Endothelial cell (in vitro differentiated cells): ENCODE measurements at places on chromosomes 4 and X.

GRCh38 chrX:18871970-18872369 lies 111.9 kb downstream of the PHKA2 start:
- DNase-seq: no peak

DNA sequence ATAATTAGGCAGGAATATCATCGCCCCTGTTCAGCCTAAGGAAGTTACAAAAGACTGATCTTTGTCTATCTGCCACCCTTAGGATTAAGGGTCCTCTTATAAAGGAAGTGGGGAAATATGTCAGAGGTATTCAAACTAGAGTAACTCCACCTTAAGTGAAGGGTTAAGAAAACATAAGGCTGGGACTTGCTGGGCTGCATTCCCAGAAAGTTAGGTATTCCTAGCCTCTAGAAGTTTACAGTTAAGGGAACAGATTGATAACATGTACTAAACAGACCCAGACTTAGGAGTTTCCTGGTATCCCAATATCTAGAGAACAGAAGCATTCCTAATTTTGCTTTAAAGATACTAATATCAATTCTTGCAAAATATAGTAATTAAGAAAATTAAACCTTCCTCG lies 6.0 kb downstream of the CXCL2 start:
- no peak for DNase-seq

GRCh38 chrX:108699368-108699767 lies 37.0 kb downstream of the IRS4 start:
- DNase-seq: no peak

DNA sequence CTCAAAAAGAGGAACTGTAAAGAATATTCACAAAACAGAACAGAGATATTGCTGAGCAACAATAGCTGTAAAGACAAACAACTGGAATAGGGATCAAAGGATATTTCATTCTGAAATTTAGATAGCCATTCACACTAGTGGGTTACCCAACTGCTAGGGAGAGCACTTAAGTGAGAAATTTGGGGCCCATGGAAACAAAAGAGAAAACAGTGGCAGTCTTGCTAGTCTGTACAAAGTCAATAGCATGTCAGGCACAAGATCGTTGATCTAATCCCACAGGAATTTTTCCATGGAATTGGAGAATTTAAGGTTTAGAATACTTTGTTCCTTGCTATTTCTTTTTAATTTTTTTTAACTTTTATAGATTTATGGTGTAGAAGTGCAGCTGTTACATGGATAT lies 467.0 kb downstream of the PCDH18 start:
- DNase-seq: no peak

GRCh38 chr4:23500894-23501449 lies 388.9 kb downstream of the PPARGC1A start:
- no peak for DNase-seq

DNA sequence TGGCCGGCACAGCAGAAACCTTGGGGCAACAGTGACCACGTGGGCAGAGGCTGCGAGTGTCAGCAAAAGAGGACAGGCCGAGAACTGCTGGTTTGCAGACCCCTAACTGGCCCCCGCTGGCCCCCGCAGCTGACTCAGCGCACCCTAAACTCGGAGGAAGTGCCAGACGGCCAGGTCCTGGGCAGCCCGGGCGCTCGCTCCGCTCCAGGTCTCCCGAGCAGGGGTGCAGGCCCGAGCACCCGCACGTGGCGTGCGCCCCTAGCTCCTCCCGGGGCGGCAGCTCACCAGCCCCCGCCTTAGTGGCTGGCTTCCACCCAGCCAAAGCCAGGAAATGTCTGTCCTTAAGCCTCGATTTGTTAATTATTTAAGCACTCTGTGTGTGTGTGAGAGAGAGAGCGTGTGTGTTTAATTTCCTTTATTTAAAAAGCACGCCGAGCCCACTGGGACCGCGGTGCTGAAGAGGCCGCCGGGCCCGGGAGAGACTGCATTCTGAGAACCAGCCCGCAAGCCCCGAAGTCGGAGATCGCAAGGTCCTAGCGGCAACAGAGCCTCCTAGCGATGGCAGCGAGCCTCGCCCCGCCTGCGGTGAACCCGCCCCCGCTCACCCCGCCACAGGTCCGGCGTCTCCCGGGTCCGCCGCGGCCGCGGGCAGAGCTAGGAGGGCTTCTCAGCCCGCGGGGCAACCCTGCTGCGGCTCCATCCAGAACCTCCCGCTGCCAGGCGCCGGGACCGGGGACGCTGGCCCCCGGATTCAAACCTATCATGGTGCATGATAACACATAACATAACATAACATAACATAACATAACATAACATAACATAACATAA lies 45.9 kb upstream of the CDKN2AIP start:
- peak; percentile 75 for DNase-seq

DNA sequence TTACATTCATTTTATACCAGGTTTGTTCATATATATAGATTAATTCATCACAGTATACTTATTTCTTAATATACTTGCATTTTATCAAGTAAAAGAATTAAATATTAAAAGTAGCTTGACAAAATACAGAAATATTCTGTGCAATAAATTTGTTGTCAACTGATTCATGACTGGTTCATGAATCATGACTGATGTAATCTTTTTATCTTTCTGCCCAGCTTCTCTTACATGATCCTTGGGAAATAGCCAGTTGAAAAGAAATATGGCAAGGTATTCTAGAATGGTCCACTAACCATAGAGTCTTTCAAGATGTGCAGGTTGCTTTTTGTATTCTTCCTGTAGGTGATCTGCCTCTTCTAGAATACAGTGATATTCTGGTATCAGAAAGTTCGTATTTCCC lies 4.2 kb upstream of the CCNA2 start:
- DNase-seq: no peak

GRCh38 chrX:113512700-113513395 lies 672.2 kb upstream of the AMOT start:
- DNase-seq: no peak

GRCh38 chr4:149108626-149109025 lies 666.4 kb upstream of the NR3C2 start:
- no peak for DNase-seq

DNA sequence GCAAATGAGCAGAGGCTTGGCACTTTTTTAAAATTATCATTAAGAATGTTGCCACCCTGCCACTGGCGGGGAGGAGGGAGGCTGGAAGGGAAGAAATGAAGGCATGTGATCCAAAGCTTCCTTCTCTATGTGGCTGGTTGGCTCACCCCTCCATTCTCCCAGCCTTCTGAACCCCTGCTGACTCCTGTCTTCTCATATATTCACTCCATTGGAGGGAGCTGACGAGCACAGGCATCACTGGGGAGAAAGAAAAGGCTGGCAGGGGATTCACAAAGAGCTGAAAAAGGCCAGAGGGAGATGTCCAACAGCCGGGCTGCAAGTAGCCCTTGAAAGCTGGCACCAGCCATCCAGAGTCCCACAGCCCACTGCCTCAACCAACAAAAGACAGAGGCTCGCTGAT lies 495.6 kb downstream of the BCOR start:
- DNase-seq: no peak

DNA sequence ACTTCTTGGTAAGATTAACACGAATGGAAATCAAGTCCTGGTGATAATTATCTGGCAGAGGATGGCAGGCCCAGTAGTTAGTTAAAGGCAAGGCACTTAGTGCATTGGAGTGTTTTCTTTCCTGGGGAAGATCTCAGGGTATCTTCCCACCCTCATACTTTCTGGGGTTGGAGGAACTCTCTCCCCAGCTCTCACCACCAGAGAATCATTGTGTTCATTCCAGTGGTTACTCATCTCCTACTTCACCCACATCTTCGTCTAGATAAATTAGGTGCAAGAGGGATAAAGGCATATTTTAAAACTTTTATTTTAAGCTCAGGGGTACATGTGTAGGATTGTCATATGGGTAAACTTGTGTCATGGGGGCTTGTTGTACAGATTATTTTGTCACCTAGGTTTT lies 67.5 kb upstream of the SH3RF1 start:
- DNase-seq: no peak

DNA sequence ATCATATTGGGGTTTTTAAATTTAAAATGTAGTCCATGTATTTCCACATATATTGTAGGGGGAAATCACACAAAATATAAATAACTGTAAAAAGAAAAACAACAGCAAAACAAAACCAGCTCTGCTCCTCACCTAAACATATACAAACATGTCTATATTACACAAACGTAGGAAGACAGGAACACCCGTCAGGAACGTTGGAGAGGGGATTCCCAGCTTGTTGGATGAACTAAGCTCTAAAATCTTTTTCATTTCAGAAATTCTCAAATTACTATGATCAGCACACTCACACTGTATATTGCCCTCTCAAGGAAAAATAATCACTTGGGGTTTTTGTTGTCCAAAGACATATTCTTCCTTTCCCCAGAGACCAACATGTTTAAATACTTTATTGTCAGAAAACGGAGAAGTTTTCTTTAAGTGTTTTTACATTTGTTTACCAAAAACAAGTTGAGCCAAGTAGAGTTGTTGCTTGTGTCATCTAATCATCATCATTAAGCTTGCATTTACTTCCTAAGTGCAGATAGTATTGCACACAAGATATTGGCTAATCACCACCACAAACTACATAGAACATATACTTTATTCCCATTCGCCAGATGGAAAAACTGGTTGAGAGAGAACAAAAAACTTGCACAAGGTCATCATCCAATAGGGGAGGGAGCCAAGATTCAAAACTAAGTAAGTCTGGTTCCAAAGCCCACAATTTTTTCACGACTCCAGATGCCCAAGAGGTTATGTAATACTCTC lies 2.4 kb upstream of the TLR10 start:
- no peak for DNase-seq

DNA sequence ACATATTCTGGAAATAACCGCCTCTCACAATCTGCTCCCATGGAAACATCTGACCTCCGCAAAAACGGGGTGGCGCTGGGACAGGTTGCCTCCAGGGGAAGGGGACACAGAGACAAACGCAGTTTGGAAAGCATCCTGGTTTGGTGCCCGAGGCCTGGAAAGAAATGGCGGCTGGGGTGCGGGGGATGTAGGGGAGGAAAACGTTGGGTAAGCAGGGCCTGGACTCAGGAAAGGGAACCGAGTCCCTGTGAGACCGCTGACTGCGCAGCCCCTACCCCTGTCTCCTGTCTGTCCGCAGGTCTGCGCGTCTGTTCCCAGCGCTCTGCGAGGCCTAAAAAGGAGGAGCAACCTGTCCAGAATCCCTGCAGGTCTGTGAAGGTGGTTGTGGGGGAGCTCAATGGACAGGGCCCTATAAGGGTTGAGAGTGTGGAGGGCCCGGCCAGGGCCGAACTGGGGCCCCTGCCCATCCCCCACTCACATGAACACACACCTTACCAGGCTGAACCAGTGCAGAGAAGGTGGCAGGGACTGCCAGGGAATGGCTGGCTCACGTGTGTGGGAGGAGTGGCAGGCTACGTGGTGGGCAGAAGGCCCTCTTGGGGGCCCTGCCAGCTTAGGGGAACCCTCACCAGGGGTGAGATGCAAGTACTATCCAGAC lies 672 bp downstream of the TCEAL3 start:
- peak; percentile 2 for DNase-seq

- no peak for DNase-seq
Measured at GRCh38 chrX:24466025-24466424, 939 bp downstream of the PDK3 start.

DNA sequence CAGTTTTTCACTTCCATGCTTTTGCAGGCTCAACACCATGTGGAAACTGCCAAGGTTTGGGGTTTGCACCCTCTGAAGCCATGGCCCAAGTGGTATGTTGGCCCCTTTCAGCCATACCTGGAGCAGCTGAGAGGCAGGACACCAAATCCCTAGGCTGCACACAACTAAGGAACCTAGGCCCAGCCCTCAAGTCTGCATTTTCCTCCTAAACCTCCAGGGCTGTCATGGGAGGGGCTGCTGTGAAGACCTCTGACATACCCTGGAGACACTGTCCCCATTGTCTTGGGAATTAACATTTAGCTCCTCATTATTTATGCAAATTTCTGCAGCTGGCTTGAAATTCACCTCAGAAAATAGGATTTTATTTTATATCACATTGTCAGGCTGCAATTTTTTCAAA lies 856.1 kb downstream of the TECRL start:
- no peak for DNase-seq

- no peak for DNase-seq
Measured at GRCh38 chr4:81516241-81516640, 44.5 kb upstream of the RASGEF1B start.

GRCh38 chr4:169377367-169377766 lies 106.6 kb upstream of the SH3RF1 start:
- DNase-seq: no peak

DNA sequence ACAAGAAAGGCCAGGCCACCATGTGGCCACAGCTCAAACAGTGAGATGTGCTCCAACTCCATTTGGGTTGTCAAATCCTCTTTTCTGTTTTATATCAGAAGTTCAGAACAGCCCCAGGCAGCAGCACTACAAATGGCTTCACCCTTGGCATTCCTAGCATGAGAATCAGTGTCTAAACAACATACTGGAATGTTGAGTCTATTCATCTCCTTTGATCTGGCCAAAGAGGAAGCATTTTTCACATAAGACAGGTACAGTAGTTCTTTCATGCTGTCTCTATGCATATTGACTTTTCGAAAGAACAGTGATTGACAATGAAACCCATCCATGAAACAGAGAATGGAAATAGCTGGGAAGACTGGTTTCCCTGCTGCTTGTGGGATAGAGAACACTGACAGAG lies 289.5 kb downstream of the USP46 start:
- DNase-seq: no peak

DNA sequence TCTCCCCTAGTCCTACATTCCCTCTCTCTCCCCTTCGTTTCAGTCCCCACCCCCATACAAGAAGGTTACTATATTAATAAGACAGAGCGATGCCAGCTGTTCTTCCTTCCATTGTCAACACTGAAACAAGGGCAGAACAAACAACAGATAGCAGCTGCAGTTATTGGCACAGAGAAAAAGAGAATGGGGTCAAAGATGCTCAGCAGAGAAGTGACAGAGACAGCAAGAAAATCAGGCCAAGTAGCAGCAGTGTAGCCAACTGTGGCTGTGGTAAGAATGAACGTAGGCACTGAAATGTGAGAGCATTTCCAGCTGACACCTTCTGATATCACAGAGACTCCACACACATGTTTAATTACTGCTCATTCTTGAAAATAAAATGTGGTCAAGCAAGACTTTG lies 641.8 kb downstream of the FSTL5 start:
- DNase-seq: no peak

DNA sequence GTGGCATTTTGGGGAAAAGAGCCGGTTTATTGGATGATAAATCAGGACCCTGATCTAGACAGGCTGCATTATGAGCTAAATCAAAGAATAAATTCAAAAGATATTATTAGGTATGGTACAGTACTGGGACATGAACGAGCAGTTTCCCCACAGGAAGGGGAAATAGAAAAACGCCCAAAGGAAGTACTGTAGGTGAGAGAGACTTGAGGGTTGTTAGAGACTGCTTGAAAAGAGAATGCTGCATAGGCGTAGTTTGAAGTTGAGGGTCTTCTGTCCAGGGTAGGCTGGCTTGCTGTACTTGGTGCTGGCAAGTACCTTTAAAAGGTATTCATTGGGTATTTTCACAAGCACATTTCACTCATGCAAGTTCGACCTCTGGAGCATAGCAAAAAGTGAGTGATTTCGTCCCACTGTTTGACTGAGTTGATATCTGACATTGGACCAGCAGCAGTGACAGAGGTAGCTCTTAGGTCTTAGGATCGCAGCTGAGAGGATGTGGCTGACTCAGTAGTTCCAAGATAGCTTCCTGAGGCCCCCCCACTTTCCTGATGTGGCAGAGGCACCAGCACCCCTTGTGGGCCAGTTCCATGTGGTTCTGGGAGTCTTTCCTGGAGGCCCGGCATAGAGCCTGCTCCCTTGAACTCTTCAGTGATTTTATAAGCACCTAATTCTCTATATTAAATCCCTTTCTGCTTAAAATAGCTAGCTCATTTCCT lies 64.3 kb downstream of the TMEM131L start:
- no peak for DNase-seq

- DNase-seq: no peak
Measured at GRCh38 chr4:25449688-25450087, 72.6 kb downstream of the ANAPC4 start.
